ENCODE measurements at places on chromosomes 6 and 20.

- no peak for DNase-seq
Measured at GRCh38 chr20:40325006-40325568, 363.9 kb downstream of the MAFB start.

DNA sequence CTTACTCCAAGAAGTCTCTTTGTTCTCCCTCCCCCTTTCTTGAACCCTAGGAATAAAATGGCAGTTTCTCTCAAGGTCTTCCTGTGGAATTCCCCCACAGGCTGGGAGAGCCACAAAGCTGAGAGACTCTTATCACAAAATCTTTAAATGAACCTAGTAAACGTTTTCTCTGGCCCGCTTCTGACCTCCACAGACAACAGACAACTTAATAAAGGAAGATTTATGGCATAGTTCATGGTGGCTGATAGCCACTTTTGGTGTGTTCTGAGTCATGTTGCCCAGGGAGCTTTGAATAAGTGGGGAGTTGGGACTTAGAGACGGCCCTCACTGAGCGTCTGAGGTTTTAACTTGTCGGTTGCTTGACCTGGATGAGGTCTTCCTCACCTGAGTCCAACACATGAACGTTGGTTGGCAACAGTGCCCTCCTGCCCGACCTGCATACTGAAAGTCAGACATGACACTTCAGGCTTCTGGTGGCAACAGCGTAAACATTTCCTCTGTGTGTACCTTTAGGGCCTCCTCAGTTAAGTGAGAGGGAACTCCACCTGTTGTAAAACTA lies 124.1 kb downstream of the FOXO3 start:
- DNase-seq, result no peak

- no peak for DNase-seq
Measured at GRCh38 chr6:39256294-39256940, 27.1 kb upstream of the KCNK5 start.

- no peak for DNase-seq
Measured at GRCh38 chr6:2467929-2468600, 222.7 kb upstream of the GMDS start.

DNA sequence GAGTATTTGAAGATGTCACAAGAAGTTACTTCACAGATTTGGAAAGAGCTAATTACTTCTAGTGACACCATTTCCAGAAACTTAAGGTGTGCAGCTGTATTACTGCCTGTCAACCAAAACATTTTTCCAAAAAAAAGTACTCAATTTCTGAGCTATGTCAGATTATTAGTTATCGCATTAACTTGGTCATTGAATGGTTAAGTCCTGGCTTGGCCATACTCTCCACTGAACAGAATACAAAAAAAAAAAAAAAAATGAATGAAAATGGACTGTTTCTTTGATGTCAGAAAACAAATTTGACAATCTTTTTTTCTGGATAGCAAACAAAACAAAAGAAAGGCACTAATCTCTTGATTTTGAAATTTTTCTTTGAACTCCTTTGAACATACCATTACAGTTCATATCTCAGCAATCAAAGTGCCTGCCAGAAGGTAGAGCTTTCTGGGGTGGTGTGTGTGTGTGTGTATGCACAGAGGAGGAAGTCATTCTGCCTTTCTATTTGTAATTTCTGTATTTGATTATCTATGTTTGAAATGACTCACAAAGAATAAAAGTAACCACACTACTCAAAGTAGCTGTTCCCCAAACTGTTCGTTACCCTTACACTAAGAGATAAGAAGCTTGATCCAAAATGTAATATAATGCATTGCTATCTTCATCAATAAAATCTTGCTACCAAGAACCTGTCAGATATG lies 210.8 kb upstream of the FUT9 start:
- no peak for DNase-seq

DNA sequence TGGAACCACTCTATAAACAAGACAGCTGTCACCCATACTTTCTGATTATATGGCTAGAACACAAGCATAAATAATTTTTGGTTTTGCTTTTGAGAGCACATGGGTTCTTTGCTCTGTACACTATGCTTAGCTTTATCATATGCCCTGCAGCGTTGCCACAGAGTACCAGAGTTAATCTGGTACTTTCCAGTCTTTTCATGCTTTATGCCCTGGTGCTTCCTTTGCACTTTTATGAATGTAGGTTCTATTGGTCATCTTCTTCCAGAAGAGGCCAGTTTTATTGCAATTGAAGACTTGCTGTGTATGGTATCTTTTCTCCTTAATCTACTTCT lies 20.8 kb downstream of the SHLD1 start:
- DNase-seq, result no peak

DNA sequence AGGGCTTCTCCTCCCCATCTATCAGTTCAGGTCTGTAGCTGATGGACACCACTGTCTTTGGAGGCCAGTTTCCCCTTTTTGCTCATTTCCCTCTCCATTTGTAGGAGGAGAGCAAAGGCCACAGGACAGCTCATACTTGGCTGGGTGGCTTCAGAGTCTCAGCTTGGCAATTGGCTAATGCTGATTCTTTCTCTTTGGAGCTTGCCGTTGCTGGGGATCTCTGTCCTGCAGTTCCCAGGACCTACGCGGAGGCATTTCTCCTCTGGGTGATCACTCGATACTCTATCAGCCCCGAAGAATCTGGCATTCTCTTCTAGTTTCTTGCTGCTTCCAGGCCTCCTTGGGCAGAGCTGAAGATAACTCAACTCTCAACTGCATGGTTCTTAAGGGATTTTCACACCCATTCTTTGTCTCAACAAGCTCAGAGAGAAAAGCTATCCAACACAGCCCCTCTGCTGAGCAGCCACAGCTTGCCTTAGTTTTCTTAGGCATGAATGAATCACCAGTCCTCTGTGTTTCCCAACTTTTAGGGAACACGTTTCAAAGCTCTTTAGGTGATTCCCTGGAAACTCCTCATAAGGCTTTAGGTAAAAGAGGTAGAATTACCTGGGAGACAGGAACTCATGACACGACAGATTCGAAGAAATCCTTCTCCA lies 19.2 kb upstream of the SSR1 start:
- no peak for DNase-seq

- DNase-seq, result no peak
Measured at GRCh38 chr6:134177236-134177635, 124.8 kb upstream of the SLC2A12 start.

DNA sequence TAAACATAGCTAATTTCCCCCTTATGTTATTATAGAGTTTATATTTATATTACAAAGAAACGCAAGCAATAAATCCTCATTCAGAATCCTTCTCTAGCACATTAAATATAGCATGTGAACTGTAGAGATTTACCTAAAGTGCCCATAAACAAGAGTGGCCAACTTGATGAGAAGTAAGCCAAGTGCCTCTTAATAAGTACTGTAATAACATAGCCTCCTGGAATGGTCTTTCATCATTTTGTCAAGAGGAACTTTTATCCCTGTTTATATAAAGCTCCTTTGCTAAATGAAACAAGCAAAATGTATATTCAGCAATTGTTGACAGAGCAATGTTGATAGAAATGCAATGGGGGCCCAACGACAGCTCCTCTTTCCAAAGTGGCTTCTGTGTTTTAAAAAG lies 195.0 kb downstream of the ARHGAP18 start:
- DNase-seq, result no peak

DNA sequence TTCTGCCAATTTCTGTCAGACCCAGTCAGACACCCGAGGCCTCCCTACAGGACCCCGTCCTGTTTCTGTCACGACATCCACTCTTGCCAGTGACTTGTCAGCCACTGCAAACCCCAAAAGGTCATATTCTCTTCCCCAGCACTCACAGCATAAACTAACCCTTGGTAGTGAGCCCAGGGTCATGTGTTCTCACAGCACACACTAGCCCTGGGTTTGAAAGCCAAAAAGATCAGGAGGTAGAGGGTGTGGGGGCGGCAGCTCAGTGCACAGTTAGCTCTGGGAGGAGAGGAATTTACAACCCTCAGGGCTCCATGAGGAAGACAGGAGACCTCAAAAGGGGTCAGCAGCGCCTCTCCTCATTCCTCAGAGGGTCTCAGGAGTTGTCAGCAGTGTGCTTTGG lies 9.9 kb upstream of the SNX9 start:
- no peak for DNase-seq

- no peak for DNase-seq
Measured at GRCh38 chr6:166611631-166612030, 15.4 kb downstream of the RPS6KA2 start.

- DNase-seq, result no peak
Measured at GRCh38 chr20:22757424-22758183, 173.2 kb upstream of the FOXA2 start.

- DNase-seq, result peak; percentile 30
Measured at GRCh38 chr6:148746363-148747144, at the start of gene UST. TSS of gene UST (plus strand) at chr6:148747030. CDS start at chr6:148747431, 401 bp downstream.

- no peak for DNase-seq
Measured at GRCh38 chr6:149964308-149965193, 808 bp downstream of the ULBP1 start.

DNA sequence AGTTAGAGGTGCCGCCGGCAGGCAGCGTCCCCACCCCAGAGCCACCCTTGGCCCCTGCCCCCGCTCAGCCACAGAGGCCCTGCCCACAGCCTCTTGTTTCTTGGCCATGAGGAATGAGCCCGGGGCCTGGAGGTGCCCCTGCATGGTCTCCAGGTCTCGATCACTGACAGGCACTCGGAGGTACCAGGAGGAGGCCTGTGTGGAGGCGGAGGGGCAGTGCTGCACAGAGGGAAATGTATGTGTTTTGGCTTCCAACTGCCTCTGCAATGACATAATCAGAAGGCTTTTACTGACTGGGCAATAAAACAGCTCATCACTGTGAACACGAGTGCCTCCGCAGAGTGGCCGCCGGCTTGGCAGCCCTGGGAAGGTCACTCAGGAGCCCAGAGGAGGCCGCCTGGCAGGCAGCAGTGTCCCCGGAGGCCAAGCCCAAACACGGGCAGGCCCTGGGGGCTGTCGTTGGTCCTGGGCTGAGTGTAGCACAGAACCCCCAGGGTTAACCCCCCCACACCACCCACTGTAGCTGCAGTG lies 61.1 kb upstream of the GATA5 start:
- DNase-seq, result no peak

DNA sequence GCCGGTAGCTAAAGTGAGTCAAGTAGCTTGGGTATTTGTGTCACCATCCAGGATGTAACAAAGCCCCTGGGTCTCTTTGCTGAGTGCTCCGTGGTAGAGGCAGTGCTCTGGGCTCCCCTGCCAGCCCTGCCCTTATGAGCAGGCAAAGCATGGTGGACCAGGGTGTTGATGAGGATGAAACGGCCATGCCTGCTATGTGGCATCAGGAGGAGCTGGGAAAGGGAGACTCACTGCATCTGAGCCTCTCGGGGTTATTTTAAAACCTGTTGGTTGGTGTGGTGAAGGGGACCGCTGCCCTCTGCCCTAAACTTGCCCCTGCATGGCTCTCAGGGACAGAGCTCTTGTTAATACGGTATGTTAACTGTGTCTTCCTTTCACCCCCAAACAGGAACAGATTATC lies 143.1 kb downstream of the DTNBP1 start:
- no peak for DNase-seq
